ENCODE measurements at places on chromosomes 3 and 15.

DNA sequence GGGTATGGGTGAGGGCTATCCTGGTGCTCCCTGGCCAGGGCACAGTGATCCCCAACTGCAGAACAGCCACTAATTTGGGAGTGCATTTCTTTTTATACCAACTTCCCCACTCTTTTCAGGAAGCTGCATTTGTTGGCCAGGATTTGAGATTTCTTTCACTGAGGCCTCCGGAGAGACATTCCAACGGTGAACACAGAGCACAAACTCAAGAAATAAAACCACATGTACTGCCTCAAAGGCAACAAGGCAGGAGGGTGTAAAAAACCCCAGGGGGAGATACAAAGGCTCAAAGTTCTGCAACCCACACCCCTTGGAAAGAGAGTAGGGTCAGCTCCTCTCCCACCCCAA is 65.3 kb downstream of the CPN2 start:
- no peak for DNase-seq

GRCh38 chr3:46280105-46280797 is 38.0 kb downstream of the CCR3 start:
- no peak for DNase-seq

GRCh38 chr3:171643033-171643432 is 167.2 kb downstream of the PLD1 start:
- no peak for DNase-seq

DNA sequence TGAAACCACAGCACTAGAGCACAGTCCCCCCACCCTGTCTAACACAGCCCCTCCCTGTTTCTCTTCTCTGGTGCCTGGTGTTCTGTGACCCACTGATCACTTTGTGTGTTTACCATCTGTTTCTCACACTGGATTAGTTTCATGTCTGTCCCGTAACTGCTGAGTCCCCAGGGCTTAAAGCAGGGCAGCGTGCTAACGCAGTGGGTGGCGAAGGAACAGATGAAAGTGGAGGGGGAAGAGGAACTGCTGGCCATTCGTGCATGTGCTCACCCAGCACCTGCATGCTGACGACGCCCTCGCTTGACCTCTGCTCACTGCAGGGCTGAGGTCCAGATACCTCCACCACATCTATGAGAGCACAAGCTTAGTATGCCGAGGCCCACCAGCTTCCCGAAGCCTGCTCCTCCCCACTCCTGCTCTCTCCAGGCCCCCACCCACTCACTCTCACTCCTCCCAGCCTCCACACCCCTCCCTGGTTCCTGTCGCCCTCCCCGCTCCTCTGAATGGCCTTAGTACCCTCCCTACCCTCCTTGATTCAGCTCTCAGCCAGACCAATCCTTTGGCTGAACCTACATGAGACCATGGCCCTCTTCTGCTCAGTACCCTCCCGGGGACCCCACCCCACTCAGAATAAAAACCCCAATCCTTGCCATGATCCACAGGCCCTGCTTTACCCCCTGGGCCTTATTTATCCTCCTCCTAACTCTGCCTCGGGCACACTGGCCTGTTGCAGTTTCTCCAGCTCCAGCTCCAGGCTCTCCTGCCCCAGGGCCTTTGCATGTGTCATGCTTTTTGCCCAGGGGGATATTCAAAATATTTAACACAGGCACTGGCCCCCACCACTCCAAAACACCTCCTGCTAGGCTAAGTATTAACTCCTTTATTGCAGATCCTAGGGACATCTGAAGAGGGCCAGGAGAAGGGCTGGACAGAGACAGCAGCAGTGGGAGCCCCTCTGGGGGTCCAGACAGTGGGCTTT is 15.1 kb upstream of the IQSEC1 start:
- DNase-seq: no peak

DNA sequence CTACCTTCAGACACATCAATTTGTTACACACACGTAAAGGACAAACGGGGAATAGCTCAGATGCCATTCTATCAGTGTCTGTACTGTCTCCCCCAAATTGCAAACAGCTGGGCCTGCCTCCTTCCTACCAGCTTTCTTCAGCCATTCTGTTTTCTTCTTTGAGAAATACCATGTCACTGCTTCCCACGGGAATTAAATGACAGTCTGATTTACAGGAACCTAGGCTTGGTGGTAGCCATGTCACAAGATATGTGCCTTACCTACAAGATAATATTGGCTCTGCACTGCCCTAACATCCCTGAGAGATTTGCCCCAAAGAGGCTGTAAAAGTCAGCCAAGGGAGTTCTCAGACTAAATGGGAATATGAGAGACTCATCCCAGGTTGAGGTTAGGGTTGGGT is 308.3 kb downstream of the LRTM1 start:
- no peak for DNase-seq
